Spinal cord (tissue), 10 donors: ENCODE measurements at places on chromosomes 11 and 22. TPM values are rescaled to one million over a fixed set of nuclear protein-coding genes. Genes with fewer than 3 reads are reported as not detected.
A peak's percentile ranks its signal among the peaks of the same experiment; 100 is the strongest.

DNA sequence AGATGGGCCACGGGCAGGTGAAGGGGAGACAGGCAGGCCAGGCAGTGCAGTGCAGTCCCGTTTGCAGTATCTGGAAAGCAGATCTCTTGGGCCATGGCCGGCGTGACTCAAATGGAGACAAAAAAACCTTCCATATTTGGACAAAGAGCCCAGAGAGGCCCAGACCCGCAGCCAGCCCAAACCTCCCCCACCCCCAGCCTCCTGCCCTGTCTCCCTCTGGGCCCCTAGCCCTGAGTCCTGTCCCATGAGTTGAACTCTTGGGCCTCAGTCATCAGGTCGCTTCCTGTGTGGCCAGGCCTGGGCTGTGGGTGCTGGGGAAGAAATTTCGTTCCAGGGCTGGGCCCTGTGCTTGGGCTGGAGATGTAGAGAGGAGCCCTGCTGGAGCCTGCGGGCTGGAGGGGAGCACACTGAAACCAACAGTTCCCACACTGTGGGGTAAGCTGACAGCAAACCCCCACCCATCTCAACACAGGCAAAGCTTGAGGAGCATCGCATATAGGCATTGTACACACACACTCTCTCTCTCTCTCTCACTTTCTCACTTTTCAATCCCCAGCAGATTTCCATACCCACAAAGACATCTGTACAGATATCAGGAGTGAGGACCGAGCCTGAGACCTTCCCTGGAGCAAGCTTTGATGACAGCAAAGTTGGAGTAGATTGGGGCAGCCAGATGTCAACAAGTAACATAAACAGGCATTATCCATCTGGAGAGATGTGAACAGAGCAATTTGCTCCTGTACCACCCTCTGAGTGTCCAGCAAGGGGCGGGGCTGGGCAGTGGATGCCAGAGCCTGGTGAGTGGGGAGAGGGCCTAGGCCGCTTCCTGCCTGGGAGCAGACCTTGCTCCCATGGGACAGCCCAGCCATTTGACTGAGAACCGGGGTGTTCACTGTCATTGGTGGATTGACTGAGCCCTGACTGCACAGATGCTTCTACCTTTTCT, 17.2 kb downstream of the ARHGEF17 start:
- no peak overlapping the region for H3K4me3 ChIP-seq
- H3K27me3 ChIP-seq: no peaks in the 10 kb centered on the region
- H3K36me3 ChIP-seq: peaks cover 17% of the 10 kb centered on the region
- H3K27ac ChIP-seq: peak overlapping the region; percentile 88
- DNase-seq: no peak

DNA sequence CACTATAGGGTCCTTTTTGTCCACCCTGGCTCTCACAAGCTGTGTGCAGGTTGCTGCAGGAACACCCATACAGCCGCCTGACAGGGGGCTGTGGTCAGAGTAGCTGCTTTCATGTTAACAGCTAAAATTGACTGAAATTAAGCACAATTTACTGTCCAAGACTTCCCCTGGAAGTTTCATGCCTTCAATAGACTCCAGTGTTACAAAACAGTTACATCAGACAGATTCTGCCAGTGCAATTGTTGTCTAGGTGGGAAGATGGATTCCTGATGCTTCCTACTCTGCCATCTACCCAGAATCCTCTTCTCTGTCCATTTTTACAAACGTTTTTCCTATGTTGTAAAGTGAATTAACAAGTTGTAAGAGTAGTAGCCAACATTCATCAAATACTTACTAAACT, 5.3 kb upstream of the TSKU start:
- peaks cover 18% of the 10 kb centered on the region for H3K4me1 ChIP-seq
- no peaks in the 10 kb centered on the region for H3K36me3 ChIP-seq
- H3K27ac ChIP-seq: no peak overlapping the region

DNA sequence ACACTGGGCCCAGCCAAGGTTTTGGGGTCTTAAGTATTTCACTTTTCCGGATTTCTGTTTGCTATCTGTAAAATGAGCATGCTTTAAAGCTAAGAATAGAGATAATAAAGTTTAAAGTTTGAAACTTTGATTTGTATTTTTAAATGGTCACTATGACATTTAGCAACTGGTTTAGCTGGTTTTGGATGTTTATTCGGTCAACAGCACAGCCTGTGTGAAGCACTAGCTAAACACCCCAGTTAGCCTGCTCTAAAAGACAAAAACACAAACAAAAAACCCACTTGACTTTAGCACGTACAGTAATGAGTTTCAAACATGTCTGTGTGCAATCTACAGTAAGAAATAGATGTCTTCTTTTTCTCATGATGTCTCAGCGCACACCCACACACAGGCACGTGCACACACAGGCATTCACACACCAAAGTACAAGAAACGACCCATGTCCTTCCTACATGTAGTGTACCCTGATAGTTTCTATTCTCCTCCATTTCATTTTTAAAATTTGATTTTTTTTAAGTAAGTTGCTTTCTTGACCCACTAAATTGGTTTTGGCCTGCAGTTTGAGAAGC, 29.4 kb downstream of the SLC1A2 start:
- H3K4me1 ChIP-seq: peaks cover 21% of the 10 kb centered on the region
- H3K27me3 ChIP-seq: no peaks in the 10 kb centered on the region
- H3K4me3 ChIP-seq: no peak overlapping the region

GRCh38 chr22:27075891-27076290, 418.5 kb downstream of the MIAT start:
- peaks cover 5% of the 10 kb centered on the region for H3K4me1 ChIP-seq
- H3K36me3 ChIP-seq: no peaks in the 10 kb centered on the region
- H3K27ac ChIP-seq: no peak overlapping the region
- H3K4me3 ChIP-seq: no peak overlapping the region

DNA sequence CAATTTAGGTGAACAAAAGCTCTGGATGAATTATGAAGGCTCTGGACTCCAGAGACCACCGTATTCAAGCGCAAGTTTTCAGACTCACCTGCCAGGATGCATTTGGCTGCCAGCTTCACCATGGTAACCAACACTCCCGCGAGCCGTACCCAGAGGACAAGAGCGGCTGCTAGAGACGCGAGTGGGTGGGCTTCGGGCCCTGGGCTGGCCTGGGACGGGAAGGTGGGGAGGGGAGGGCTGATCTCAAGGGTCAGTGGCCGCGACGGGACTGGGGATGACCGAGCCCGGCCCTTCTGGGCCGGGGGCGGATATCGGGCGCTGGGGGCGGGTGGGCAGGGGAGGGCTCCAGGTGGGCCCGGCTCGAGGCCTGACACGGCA, 344 bp downstream of the IFT27 start:
- H3K27me3 ChIP-seq: no peaks in the 10 kb centered on the region
- DNase-seq: no peak
- peaks cover 21% of the 10 kb centered on the region for H3K4me1 ChIP-seq
- H3K4me3 ChIP-seq: peak overlapping the region; percentile 65
- H3K27ac ChIP-seq: peak overlapping the region; percentile 68

DNA sequence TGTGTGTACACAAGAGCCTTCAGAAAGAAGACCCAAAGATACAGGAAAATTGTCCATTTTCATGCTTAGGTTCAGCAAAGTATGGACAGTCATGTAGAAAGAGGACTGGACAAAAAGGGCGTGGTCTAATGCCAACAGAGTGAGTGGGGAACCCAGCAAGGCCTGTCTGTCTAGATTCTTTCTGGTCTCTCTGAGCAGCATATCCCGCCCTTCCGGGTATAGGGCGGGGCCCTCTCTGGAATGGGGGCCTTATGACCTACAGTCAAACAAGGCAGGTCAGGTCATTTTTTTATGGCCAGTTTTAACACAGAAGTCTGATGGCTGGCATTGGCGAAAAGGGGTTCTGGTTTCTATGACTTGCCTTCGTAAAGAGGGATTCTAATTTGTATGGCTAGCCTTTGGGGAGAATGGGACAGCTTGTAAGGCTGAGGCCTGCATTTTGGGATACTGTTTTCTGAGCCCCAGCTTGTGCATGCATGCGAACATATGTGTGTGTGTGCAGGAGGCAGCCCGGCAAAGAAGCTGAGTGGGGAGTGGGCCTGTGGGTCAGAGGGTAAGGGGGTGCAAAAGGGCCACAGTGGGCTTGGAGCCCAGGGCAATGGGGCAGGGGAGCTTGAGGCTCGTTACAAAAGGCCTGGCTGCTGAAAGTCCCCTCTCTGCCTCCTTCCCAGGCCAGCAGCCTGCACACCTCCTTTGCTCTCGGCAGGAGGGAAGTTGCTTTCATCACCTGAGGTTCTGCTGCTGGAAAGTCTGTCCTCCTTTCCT, 130.5 kb upstream of the B3GAT1 start:
- H3K36me3 ChIP-seq: no peaks in the 10 kb centered on the region
- H3K27me3 ChIP-seq: no peaks in the 10 kb centered on the region
- DNase-seq: no peak
- H3K4me1 ChIP-seq: peaks cover 23% of the 10 kb centered on the region

DNA sequence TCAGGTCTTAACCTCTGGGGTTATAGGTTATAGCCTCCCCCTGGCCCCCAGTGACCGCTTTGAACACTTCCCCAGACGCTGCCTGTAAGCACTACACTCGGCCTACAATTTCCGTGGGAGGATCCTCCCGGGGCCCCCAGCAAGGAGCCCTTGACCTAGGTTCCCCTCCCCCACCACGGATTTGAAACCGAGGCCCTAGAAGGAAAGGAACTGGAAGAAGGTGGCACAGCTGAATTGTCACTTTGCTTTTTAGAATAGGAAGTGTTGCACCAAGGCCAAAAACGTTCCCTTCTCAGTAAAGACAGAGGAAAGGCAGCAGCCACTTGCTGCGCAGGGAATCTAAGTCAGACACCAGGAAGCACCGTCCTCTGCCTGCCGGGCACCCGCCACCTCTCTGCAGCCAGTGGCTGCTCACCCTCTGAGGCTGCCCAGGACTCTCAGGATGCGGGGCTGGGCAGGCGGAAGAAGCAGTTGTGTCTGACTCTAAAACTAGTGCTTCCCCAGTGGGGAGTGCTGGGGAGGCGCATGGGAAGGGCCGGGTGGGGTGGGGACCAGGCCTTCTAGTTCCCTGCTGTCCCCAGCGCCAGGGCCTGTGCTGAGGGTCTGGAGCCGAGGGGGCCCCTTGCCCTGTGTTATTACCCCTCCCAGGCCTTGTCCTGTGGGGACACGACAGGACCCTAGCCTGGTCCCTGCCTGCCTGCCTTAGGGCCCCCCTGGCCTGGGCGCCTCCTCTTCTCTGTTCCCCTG, 7.9 kb upstream of the FLRT1 start:
- H3K27ac ChIP-seq: peak overlapping the region; percentile 11
- peaks cover 44% of the 10 kb centered on the region for H3K4me1 ChIP-seq
- DNase-seq: no peak
- H3K4me3 ChIP-seq: peak overlapping the region; percentile 16
- H3K27me3 ChIP-seq: no peaks in the 10 kb centered on the region
- H3K36me3 ChIP-seq: no peaks in the 10 kb centered on the region

DNA sequence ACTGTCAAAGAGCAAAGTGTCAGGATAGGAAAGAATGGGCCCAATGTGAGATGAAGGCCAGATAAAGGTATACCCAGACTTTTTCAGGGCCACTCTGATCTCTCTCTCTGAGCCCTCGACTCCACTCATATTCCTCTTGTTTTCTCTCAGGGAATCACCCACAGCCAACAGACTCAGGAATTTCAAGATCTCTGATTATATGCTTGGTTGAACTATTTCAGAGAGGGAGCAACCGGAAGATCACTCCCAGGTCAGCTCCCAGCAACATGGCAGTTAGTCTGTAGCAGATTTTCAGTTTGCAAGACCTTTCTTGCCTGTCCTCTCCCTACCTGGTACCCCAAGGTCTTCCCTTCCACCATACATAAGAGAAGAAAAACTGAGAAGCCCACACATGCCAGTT, 102.5 kb downstream of the C11orf58 start:
- no peak overlapping the region for H3K4me3 ChIP-seq
- no peaks in the 10 kb centered on the region for H3K4me1 ChIP-seq
- peaks cover 3% of the 10 kb centered on the region for H3K36me3 ChIP-seq
- no peak for DNase-seq
- no peaks in the 10 kb centered on the region for H3K27me3 ChIP-seq
- H3K27ac ChIP-seq: no peak overlapping the region

DNA sequence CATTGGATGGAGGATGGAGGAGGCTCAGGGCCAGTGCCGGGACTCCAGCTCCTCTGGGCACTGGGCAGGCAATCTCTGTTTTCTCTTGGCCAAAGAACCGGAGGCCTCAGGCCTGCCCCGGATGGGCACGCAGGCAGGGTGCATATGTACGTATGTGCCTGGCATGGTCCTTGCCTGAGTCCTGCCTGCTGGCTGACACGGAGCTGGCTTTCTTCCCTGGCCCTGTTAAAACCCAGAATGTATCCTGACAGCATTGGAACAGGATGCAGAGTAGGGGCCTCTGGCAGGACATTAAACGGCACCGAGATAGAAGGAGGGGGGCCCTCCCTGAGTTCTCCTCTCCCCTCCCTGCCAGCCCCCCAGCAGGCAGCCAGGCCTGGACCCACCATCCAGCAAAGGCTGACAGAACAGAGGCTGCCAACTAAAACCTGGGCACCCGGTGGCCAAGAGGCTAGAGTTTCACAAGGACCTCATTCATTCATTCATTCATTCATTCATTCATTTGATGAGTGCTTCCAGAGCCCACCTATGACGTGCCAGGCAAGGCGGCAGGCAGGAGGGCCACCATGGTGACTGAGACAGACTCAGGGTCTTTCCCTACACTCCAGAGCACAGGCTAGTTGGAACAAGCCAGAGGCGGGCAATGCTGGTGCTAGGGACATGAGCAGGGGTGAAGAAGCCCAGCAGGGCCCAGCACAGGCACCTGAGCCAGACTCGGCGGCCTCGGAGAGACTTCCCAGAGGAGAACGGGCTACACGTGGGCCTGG, 28.8 kb downstream of the FLRT1 start:
- H3K4me3 ChIP-seq: no peak overlapping the region
- H3K4me1 ChIP-seq: peaks cover 87% of the 10 kb centered on the region
- DNase-seq: peak; percentile 83
- peaks cover 2% of the 10 kb centered on the region for H3K27me3 ChIP-seq

DNA sequence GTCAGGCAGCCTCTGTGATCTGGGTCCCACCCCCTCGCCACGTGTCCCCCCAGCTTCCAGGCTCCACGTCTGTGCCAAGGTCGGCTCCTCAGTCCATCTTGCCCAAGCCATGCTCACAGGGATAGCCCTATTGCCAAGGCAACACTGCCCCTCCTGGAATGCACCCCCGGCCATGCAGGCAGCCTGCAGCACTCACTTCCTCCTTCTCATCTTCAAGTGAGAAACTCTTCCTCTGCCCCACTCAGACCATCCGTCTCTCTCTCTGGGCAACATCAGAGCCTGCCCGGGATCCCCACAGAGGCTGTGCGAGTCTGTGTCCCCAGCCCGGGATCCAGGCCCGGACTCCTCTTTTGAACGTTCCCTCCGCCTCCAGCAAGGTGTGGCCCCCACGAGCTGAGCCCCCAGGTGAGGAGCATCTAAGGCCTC, 852.3 kb downstream of the BRD1 start:
- no peak overlapping the region for H3K27ac ChIP-seq
- no peak overlapping the region for H3K4me3 ChIP-seq
- no peak for DNase-seq
- peaks cover 2% of the 10 kb centered on the region for H3K27me3 ChIP-seq
- H3K4me1 ChIP-seq: peaks cover 33% of the 10 kb centered on the region

FANCF gene
- 10.7 TPM for polyA plus RNA-seq

KBTBD4 gene
- polyA plus RNA-seq: 25.0 TPM

RAB3IL1 gene
- polyA plus RNA-seq: 14.7 TPM
